Psoas muscle (tissue), 8 donors: ENCODE measurements at places on chromosomes 7 and 10. TPM values are rescaled to one million over a fixed set of nuclear protein-coding genes. Genes with fewer than 3 reads are reported as not detected.

Gene C10orf90
- total RNA-seq, result not detected

Gene MSS51
- total RNA-seq, result 253 TPM

Gene AKR1C3
- total RNA-seq, result 20.6 TPM

Gene GJD4
- total RNA-seq, result not detected

Gene NME8
- total RNA-seq, result not detected

Gene LRGUK
- 0.43 TPM for total RNA-seq

Gene ZMYND11
- 75.9 TPM for total RNA-seq

Gene VDAC2
- 342 TPM for total RNA-seq

Gene ACBD5
- total RNA-seq, result 29.1 TPM

Gene PRTFDC1
- total RNA-seq, result 0.84 TPM

Gene ZNF736
- 6.6 TPM for total RNA-seq

Gene ASZ1
- total RNA-seq, result not detected

Gene UNC5B
- total RNA-seq, result 2.1 TPM

Gene CTAGE4
- not detected for total RNA-seq

Gene JAKMIP3
- 1.7 TPM for total RNA-seq

Gene ENO4
- not detected for total RNA-seq

Gene CCZ1B
- 26.7 TPM for total RNA-seq

Gene TLL2
- total RNA-seq, result 0.41 TPM

Gene LLCFC1
- not detected for total RNA-seq

Gene SLC26A3
- total RNA-seq, result 0.24 TPM

Gene SNCG
- total RNA-seq, result 9.1 TPM

Gene OR2A1
- not detected for total RNA-seq

Gene HMX2
- not detected for total RNA-seq

Gene SHTN1
- 0.98 TPM for total RNA-seq

Gene FFAR4
- total RNA-seq, result not detected

Gene GPNMB
- total RNA-seq, result 24.9 TPM

Gene FAM204A
- total RNA-seq, result 61.4 TPM

Gene VSTM2A
- not detected for total RNA-seq

Gene SLC18A3
- total RNA-seq, result not detected

Gene EGR2
- 1.0 TPM for total RNA-seq

Gene C7orf57
- not detected for total RNA-seq

Gene ADRB1
- total RNA-seq, result 0.40 TPM

Gene ZNF365
- 0.06 TPM for total RNA-seq

Gene ZKSCAN5
- total RNA-seq, result 7.3 TPM

Gene PODXL
- total RNA-seq, result 16.2 TPM

Gene CXCL12
- total RNA-seq, result 82.2 TPM
